ENCODE measurements at places on chromosomes 2 and 18. TPM values are rescaled to one million over a fixed set of nuclear protein-coding genes. Genes with fewer than 3 reads are reported as not detected.

GRCh38 chr2:9721344-9721743, 90.5 kb upstream of the YWHAQ start:
- no peaks in the 10 kb centered on the region for H3K4me1 ChIP-seq
- no peaks in the 10 kb centered on the region for H3K36me3 ChIP-seq
- no peak overlapping the region for H3K4me3 ChIP-seq
- H3K27me3 ChIP-seq: no peaks in the 10 kb centered on the region

ZNF638 gene
- total RNA-seq: 109 TPM

- no peaks in the 10 kb centered on the region for H3K27me3 ChIP-seq
- H3K4me1 ChIP-seq: no peaks in the 10 kb centered on the region
- H3K36me3 ChIP-seq: no peaks in the 10 kb centered on the region
- DNase-seq: no peak
- no peak overlapping the region for H3K27ac ChIP-seq
- no peak overlapping the region for H3K4me3 ChIP-seq
Observed at GRCh38 chr2:50957896-50958295, 74.0 kb downstream of the NRXN1 start.

DNA sequence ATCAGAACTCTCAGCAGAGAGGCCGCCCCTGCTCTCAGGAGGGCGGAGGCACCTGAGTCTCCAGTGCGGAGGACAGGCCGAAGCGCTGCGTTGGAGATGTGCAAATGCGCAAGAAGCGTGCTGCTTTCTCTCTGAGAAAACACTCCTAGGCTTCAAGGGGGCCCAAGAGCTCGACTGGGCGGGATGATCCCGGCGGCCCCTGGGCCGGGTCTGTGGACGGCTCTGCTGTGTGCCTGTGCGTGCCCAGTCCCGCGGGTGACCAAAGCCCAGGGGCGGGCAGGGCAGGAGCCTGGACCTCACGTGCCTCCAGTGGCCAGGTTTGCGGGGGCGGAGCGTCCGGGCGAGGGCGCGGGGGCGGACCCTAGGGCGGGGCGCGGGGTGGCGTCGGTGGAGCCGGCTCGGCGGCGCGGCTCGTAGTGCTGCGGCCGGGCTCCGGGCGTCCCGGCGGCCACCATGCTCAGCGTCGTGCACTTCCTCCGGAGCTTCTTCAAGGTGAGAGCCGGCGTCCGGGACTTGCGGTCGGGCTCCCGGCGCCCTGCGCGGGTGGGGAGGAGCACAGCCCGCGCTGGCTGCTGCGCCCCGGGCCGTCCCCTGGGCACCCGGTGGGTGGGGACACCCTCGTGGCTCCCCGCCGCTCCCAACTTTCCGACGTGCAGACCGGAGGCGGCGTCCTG, at the start of gene ARHGEF4:
ARHGEF4 (plus strand) TSS at position 414 of the 674 bp plus-strand sequence; CDS start at position 454, 40 bp downstream.
- H3K27me3 ChIP-seq: peaks cover 39% of the 10 kb centered on the region
- no peaks in the 10 kb centered on the region for H3K36me3 ChIP-seq
- peak within 1 kb of the TSS; percentile 54 for H3K4me3 ChIP-seq
- DNase-seq: no peak
- H3K27ac ChIP-seq: peak within 1 kb of the TSS; percentile 31

- peaks cover 4% of the 10 kb centered on the region for H3K4me1 ChIP-seq
- H3K27me3 ChIP-seq: no peaks in the 10 kb centered on the region
- no peak for DNase-seq
- no peak overlapping the region for H3K4me3 ChIP-seq
Observed at GRCh38 chr2:226073496-226074160, 674.1 kb downstream of the NYAP2 start.

- DNase-seq: no peak
- no peak overlapping the region for H3K27ac ChIP-seq
- no peaks in the 10 kb centered on the region for H3K27me3 ChIP-seq
- H3K4me3 ChIP-seq: no peak overlapping the region
Observed at GRCh38 chr2:62302631-62303435, 106.9 kb downstream of the B3GNT2 start.

DNA sequence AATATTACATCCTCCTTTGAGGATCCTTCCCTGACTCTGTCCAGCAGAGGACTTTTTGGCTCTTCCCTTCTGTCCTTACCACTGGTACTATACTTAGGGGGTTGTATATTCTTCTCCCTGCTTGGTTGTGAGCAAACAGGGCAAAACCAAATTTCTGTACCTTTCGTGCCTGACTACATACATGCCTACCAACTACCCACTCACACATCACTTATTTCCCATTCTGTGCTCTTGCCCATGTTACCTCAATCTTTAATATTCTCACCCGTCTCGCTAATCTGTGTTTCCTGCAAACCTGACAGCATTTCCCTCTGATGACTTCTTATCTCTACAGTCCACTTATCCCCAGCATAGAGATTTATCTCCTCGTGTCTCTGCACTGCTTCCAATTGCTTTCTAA, 58.6 kb downstream of the FTCDNL1 start:
- no peak for DNase-seq
- H3K27ac ChIP-seq: no peak overlapping the region
- no peaks in the 10 kb centered on the region for H3K4me1 ChIP-seq
- H3K27me3 ChIP-seq: no peaks in the 10 kb centered on the region

SCYGR4 gene
- 1.3 TPM for total RNA-seq

PCARE gene
- total RNA-seq: 0.34 TPM

GRCh38 chr2:38430196-38430595, 53.1 kb upstream of the ATL2 start:
- H3K36me3 ChIP-seq: no peaks in the 10 kb centered on the region
- no peak overlapping the region for H3K4me3 ChIP-seq
- H3K4me1 ChIP-seq: peaks cover 4% of the 10 kb centered on the region
- H3K27me3 ChIP-seq: no peaks in the 10 kb centered on the region
- no peak overlapping the region for H3K27ac ChIP-seq

DNA sequence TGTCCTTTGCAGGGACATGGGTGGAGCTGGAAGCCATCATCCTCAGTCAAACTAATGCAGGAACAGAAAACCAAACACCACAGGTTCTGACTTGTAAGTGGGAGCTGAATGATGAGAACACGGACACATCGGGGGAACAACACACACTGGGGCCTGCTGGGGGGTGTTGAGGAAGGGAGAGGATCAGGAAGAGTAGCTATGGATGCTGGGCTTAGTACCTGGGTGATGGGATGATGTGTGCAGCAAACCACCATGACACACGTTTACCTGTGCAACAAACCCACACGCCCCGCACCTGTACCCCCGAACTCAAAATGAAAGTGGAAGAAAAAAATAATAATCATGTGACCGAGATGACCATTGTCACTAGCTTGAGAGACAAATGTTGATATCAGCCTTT, 114.7 kb downstream of the NDUFA10 start:
- H3K27me3 ChIP-seq: no peaks in the 10 kb centered on the region
- H3K36me3 ChIP-seq: no peaks in the 10 kb centered on the region
- H3K4me1 ChIP-seq: peaks cover 17% of the 10 kb centered on the region
- no peak overlapping the region for H3K27ac ChIP-seq

GRCh38 chr2:62858231-62858832, 152.8 kb downstream of the EHBP1 start:
- H3K4me1 ChIP-seq: no peaks in the 10 kb centered on the region
- H3K27ac ChIP-seq: no peak overlapping the region
- peaks cover 40% of the 10 kb centered on the region for H3K36me3 ChIP-seq
- no peak for DNase-seq
- no peak overlapping the region for H3K4me3 ChIP-seq
- no peaks in the 10 kb centered on the region for H3K27me3 ChIP-seq

ANKRD36C gene
- total RNA-seq: 11.8 TPM

TRIM43B gene
- not detected for total RNA-seq

GRCh38 chr2:201016859-201017258, 53.4 kb upstream of the ORC2 start:
- no peak overlapping the region for H3K4me3 ChIP-seq
- DNase-seq: no peak
- no peaks in the 10 kb centered on the region for H3K4me1 ChIP-seq
- no peaks in the 10 kb centered on the region for H3K27me3 ChIP-seq

- DNase-seq: no peak
- no peak overlapping the region for H3K4me3 ChIP-seq
- no peaks in the 10 kb centered on the region for H3K36me3 ChIP-seq
- H3K27me3 ChIP-seq: no peaks in the 10 kb centered on the region
- no peak overlapping the region for H3K27ac ChIP-seq
Observed at GRCh38 chr18:27685807-27686412, 491.0 kb downstream of the CDH2 start.

DNA sequence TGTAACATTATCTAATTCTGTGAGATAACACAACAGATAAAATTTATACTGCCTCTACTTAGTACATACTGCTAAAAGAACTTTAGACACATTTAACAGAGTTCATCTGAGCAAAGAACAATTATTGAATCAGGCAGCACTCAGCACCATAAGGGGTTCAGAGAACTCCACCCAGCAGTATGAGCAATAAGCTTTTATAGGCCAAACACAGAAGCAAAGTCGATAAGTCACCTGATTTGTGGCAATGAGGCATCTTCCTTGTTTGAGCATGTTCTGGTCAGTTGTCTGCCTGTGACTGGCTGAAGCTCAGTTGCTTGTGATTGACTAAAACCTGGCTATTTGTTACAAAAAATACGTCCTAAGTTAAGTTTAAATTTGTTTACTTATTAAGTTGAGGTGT, 746.1 kb upstream of the DDX18 start:
- no peaks in the 10 kb centered on the region for H3K36me3 ChIP-seq
- no peaks in the 10 kb centered on the region for H3K4me1 ChIP-seq
- DNase-seq: no peak
- no peak overlapping the region for H3K4me3 ChIP-seq
- no peak overlapping the region for H3K27ac ChIP-seq

DNA sequence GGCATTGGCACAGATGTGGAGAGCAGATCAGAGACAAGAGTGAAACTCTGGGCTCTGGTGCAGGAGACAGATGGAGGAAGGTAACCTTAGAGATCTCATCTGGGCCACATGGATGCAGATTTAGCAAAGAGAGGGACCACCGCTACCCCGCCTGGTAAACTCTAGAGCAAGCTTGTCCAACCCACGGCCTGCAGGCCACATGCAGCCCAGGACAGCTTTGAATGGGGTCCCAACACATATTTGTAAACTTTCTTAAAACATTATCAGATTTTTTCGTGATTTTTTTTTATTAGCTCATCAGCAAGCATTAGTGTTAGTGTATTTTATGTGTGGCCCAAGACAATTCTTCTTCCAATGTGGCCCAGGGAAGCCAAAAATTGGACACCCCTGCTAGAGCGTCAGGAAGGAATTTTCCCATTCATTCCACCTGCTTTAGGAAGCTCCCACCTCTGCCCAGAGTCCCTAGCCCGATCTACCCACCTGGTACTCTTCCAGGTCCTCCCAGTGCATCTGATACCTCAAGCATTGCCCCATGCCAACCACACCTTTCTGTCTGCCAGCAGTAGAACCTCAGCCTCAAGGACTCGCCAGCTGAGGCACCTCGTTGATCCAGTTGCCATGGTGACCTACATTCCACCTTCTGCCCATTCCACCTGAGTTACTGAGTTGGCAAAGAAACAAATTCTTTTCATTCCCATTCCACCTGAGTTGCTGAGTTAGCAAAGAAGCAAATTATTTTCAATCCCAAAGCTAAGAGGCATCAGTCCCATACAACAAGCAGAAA, at the start of gene CIB4:
CIB4 (minus strand) TSS at position 586 of the 784 bp plus-strand sequence; CDS start at position 534, 52 bp downstream.
- peaks cover 14% of the 10 kb centered on the region for H3K27me3 ChIP-seq
- H3K36me3 ChIP-seq: no peaks in the 10 kb centered on the region
- no peaks in the 10 kb centered on the region for H3K4me1 ChIP-seq
- DNase-seq: peak; percentile 16

ANO7 gene
- 1.3 TPM for total RNA-seq

DNA sequence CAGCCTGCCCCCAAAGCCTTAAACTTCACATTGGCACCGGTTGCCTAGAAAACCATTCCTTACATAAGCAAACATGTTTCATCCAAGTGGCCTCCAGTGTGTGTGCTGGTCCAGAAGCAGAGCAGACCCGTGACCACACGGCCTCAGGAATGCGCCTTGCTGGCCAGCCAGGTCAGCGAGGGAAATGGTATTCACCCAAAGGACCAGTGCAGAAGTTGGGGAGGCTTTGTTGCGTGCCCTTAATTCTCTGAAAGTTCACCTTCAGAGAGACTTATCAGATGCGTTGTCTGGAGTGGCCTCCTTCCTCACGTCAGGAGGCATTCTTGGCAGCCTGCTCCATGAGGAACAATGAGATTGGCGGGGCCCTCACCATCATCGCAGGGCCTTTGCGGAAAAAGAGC, 25.9 kb downstream of the NRP2 start:
- H3K27ac ChIP-seq: peak overlapping the region; percentile 43
- DNase-seq: no peak
- H3K27me3 ChIP-seq: no peaks in the 10 kb centered on the region
- no peak overlapping the region for H3K4me3 ChIP-seq
- no peaks in the 10 kb centered on the region for H3K36me3 ChIP-seq
- H3K4me1 ChIP-seq: peaks cover 26% of the 10 kb centered on the region

DNA sequence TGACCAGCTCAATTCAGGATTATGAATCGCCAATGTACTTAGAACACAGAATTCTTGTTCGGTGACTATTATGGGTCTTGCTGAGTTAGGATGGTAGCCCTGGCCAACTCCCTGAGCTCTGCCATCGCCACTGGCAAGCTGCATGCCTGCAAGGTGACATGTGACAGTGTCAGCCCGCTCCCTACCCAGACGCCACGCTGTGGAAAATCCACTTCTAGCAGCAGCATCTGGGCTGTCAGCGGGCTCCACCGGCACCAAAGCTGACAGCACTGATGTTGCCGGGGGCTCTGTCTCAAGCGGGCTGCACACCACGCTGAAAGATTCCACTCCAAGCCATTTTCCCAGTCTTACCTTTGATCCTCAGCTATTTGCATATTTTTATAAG, 100.7 kb downstream of the MYT1L start:
- no peaks in the 10 kb centered on the region for H3K36me3 ChIP-seq
- no peak overlapping the region for H3K4me3 ChIP-seq
- no peaks in the 10 kb centered on the region for H3K27me3 ChIP-seq
- DNase-seq: no peak
- H3K27ac ChIP-seq: no peak overlapping the region

GRCh38 chr18:37537868-37538525, 27.6 kb downstream of the CELF4 start:
- DNase-seq: peak; percentile 66
- no peak overlapping the region for H3K4me3 ChIP-seq
- peaks cover 73% of the 10 kb centered on the region for H3K27me3 ChIP-seq
- peaks cover 10% of the 10 kb centered on the region for H3K4me1 ChIP-seq
- H3K27ac ChIP-seq: no peak overlapping the region
- H3K36me3 ChIP-seq: no peaks in the 10 kb centered on the region

LRP2 gene
- total RNA-seq: 0.17 TPM

SLC16A14 gene
- 13.0 TPM for total RNA-seq
